ENCODE measurements at places on chromosomes 5 and 9.

- DNase-seq: no peak
Measured at GRCh38 chr9:36942891-36943290, 91.2 kb downstream of the PAX5 start.

GRCh38 chr9:1879501-1879900 is 135.6 kb upstream of the SMARCA2 start:
- peak; percentile 34 for DNase-seq

DNA sequence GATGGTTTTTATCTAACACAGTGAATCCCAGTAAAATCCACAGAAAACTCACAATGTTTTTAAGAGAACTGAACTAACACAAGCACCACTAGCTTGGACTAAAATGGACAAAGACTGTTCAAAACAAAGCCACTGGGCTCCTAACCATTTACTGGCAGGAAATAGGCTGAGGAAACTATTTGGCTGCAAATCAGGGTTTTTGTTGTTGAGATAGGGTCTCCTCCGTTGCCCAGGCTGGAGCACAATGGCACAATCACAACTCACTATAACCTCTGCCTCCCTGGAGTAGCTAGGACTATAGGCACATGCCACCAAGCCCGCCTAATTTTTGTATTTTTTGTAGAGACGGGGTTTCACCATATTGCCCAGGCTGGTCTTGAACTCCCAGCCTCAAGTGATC is 99.7 kb downstream of the THBS4 start:
- no peak for DNase-seq

- no peak for DNase-seq
Measured at GRCh38 chr5:57751710-57752109, 269.1 kb upstream of the ACTBL2 start.

- no peak for DNase-seq
Measured at GRCh38 chr5:116598911-116599310, 24.3 kb upstream of the SEMA6A start.

DNA sequence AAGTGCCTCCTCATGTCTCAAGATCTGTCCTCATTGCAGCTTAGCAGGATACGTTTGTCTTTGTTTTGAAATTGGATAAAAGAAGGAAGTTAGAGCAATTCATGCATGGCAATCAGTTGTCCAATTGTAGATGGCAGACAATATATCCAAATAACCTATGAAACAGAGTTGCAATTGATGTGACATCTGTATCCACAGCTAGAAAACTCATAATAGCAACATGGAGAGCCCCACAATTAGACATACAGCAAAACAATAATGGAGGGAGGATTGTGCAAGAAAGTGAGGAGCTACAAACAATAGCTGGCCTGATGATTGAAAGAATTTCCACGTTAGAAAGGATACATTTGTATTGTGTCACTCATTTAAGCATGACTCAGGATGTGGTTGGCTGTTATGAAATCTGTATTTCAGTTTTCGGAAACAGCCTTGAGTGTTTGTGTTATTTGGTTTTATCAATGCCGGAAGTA is 132.0 kb downstream of the FAM174A start:
- no peak for DNase-seq

GRCh38 chr5:165495829-165496380 is 1990.5 kb downstream of the MAT2B start:
- DNase-seq: no peak

- DNase-seq: no peak
Measured at GRCh38 chr9:534886-535285, 306.6 kb upstream of the DMRT1 start.

DNA sequence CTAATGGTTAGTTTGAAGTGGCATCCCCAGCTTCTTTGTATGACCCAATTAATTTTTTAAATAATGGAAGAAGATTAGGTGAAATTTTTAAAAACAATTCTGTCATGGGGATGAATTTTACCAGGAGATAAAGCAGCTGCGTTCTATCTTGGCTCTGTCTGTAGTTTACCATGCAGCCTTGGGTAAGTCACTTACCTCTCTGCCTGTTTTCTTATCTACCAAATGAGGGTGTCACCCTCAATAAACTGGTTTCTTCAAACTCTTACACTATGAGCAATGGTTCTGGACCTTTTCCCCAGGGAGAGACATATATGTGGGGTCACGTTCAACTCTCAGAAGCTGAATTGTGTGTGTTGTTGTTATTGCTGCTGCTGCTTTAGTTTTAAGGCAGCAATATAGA is 71.7 kb downstream of the TEX10 start:
- DNase-seq: no peak

DNA sequence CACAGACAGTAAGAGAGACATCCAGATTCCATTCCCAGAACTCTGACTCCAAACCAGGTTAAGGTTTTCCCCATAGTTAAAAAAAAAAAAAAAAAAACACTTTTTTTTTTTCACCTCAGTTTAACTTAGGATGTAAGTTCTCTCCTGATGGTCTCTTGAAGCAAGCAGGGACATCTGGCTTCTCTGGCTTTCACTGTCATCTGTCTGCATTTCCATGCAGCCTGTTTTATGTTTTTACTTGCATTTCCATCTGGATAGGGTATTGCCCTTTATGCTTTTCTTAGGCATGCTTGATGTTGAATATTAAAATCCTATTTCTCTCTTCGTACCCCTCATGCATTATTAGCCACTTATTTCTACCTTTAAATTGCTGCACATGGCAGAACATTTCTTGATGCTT is 135.3 kb upstream of the WWC1 start:
- no peak for DNase-seq

DNA sequence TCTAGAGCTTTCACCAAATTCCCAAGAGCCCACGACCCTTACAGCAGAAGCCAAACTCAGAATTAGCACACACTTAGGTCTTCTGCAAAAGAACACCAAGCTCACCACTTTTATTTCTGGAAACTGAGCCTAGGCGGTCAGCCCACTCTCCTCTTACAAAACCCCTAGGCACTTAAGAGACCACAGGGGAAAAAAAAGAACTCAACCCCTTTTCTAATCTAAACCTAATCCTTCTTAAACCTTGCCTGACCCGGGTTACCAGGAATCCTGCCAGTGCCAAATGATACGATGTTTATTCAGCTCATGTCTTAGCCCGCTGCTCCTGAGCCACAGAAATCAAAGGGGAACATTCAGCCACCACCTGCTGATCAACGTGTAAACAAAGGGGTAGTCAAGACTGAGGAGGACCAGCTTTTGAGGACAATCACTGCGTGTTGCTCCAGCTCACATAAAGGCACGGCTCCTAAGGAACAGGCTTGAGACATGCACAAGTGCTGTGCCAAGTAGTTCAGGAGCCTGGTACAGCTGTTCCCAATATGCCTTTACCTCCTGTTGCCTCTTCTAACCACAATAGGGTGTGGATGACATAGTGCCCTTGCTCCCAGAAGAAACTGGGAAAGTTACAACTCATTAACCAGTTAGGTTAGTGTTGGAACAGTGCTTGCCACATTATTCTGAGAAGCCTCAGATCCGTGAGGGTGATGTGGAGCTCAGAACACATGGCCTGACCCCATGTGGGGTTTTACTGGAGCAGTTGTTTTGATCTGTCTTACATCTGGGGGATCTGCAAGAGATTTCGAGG is 49.3 kb downstream of the ZFAND5 start:
- no peak for DNase-seq

- no peak for DNase-seq
Measured at GRCh38 chr5:167823405-167823804, 468.0 kb upstream of the WWC1 start.

All from T-helper 2 cell treated with Interferon-gamma antibody and Interleukin-4, amounts not matched to agents 5 μg/mL and 100 μg/mL, for 36 hours (primary cell).